ENCODE measurements at places on chromosomes 2 and 18. TPM values are rescaled to one million over a fixed set of nuclear protein-coding genes. Genes with fewer than 3 reads are reported as not detected.

SRD5A2 gene
- total RNA-seq: not detected

BOD1L2 gene
- not detected for total RNA-seq

- no peak for DNase-seq
Measured at GRCh38 chr2:120989512-120990441, 254.1 kb downstream of the GLI2 start.

- DNase-seq: no peak
Measured at GRCh38 chr18:60684843-60685513, 312.4 kb upstream of the MC4R start.

DNA sequence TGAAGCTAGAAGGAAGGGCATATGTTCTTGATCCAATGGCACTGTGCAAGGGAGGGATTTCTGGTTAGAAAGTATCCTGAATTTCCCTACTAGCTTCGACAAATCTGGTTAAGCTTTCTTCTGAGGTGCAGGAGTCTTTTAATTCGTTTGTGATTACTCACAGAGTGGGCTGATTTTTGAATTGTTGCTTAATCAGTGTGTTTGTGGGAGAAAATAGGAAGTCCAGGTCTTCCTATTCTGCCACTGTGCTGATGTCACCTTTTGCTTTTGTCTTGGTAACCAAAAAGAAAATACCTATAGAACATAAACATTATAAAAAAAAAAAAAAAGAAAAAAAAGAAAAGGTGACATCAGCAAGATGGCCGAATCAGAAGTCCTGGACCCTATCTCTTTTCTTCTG lies 1008.6 kb downstream of the TSN start:
- DNase-seq: no peak

GRCh38 chr2:85911097-85911496 lies 22.3 kb upstream of the ST3GAL5 start:
- DNase-seq: no peak

THSD7B gene
- total RNA-seq: not detected

SLC4A5 gene
- not detected for total RNA-seq

GRP gene
- total RNA-seq: not detected

- DNase-seq: no peak
Measured at GRCh38 chr18:76388891-76389423, 106.1 kb downstream of the ZNF516 start.

- DNase-seq: peak; percentile 83
Measured at GRCh38 chr18:59022167-59022945, 117.3 kb upstream of the SEC11C start.

GRCh38 chr2:170310876-170311502 lies 133.0 kb downstream of the MYO3B start:
- DNase-seq: no peak
